MV-4-11 (cell line): ENCODE measurements at places on chromosomes 16 and 17.

- DNase-seq = no peak
Measured at GRCh38 chr17:80908211-80908610, 83.4 kb upstream of the CHMP6 start.

DNA sequence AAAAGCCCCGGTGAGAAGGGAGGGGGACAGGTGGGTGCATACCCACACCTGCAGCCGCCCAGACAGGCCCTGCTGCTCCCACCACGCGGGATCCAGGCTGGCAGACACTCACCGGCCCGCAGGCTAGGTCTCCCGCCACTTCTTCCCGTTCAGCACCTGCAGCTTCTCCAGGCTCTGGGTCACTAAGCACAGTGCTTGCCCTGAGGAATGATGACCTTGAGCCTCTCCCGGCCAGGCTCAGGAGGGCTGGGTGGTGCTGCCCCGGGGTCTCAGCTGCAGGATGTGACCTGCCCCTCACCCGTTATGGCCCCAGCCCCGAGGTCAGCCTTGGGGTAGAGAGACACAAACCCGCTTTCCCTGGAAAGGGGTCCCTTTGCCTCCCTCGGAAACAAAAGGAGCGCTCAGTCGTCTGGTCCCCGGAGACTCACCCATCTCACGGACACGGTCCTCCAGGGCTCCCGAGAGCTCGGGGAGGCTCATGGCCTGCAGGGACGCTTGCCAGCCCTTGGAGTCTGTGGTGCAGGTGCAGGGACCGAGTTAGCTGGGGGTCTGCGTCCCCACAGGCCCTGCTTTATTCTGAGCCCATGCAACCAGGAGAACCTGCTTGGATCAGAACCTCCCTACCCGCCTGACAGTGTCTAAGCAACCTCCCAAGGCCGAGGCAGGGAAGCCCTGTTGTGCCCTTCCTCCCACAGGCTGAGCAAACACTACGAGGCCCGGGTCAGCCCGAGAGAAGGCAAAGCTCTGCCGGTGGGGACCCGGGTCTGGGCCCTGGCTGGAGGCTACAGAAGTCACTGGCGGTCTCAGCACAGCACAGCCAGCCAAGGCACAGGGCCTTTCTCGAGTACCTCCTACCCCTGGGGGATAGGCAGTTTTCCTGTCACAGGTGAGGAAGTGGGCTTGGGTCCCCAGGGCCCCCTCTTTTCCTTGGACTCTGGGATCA is 3.8 kb downstream of the NUDT16L1 start:
- DNase-seq = no peak

- DNase-seq = peak; percentile 90
Measured at GRCh38 chr17:27526604-27527002, 70.4 kb downstream of the KSR1 start.

GRCh38 chr16:89113152-89113547 is 19.5 kb downstream of the ACSF3 start:
- no peak for DNase-seq

GRCh38 chr17:45030733-45031132 is 20.7 kb downstream of the DCAKD start:
- DNase-seq = no peak

- DNase-seq = no peak
Measured at GRCh38 chr17:17781591-17782496, 54.9 kb downstream of the SREBF1 start.

DNA sequence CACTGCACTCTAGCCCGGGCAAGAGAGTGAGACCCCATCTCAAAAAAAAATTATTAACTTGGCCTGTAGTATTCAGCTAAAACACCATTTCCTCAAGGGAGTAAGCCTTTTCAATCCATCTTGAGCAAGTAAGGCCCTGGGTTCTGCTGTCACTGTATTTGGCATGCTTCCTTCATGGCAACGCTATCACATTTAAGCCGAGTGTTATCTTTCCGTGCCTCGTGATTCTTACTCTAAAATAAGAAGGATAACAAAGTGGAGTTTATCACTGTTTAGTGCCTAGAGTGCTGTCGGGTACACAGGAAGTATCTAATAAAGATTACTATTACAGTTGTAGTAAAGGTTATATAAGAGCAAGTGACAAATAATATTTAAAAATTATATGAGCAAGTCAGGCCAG is 8.8 kb downstream of the VPS53 start:
- DNase-seq = no peak

DNA sequence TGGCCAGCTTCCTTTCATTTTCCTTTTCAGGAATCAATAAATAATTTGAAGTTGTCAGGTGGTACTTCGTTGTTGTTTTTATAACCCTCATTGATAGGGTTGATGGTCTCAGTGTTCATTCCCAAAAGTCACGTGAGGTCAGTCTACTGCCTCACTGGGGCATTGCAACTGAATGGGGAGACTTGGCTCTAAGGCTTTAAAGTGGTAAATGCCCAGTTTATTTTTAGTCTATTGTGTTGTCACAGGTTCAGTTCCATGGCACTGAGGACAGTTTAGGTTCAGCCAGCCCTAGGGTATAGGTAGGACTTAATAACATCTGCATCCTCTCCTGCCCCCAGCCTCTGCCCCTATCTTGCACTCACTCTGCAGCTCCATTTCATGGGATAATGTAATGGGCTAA is 33.5 kb upstream of the NGFR start:
- DNase-seq = no peak

- DNase-seq = no peak
Measured at GRCh38 chr17:70859829-70860228, 690.5 kb downstream of the KCNJ2 start.
